Transverse colon (tissue), 4 donors: ENCODE measurements at places on chromosomes 4 and X.

DNA sequence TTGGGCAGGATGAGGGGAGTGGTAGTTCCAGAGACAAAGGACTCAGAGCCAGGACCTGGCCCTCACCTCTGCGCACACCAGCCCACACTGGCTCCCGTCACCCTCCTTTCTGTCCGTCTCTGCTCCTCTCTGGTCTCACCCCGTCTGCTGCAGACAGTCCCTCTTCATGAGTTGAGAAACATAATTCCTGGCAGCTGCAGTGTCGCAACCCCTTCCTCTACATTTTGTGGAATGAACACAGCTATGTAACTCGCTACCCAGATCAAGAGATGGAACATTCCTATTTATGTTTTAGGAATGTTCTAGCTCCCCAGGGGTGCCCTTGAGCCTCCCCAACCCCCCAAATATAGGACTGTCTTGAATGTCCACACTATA is 59.3 kb downstream of the SHROOM2 start:
- DNase-seq, result no peak

GRCh38 chr4:119471259-119471658 is 149.3 kb upstream of the FABP2 start:
- no peak for DNase-seq

DNA sequence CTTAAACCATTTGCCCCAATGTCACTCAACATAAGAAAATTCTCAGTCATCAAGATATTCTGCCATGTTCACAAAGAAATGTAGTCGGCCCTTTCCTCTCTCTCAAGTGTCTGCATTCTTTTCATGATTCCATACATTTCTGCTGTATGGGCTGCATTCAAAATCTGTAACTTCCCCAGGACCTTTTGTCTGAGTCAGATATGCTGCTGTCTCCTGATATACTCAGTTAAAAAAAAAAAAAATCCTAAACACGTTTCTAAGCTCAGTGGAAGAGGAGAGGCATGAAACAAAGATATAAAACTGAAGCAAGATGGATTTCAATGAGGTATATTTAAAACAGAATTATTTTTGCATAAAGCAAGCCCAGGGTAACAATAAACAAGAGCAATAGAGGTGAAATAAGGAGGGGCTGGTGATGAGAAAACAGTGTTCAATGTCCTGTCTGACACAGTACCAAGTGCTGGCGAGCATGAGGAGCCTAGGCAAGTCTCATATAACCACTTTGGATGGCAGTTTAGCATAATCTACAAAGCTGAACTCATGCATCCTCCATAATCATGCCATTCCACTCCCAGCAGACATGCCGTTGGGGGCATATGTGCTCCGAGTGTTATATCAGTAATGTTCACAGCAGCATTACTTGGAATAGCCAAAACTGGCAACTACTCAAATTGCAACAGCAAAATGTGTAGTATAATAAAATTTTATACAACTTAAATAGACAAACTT is 76.7 kb downstream of the MANBA start:
- DNase-seq, result no peak

DNA sequence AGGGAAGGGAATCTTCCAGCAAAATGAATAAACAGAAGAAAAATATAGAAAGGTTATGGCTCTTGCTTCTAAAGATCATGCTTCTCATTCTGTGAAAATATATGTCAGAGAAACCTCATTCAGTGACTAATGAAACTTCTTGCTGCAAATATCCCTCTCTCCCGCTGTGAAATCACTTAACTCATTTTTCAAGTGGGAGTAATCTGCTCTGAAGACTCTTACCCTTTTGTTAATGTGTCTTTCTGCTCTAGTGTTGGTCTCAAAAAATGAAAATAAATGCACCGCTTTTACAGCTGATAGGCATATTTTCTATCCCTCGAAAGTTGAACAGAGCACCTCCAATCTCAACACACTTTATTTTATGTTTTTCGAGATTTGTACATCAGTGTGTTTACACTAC is 252.3 kb downstream of the NLGN4X start:
- DNase-seq, result no peak

DNA sequence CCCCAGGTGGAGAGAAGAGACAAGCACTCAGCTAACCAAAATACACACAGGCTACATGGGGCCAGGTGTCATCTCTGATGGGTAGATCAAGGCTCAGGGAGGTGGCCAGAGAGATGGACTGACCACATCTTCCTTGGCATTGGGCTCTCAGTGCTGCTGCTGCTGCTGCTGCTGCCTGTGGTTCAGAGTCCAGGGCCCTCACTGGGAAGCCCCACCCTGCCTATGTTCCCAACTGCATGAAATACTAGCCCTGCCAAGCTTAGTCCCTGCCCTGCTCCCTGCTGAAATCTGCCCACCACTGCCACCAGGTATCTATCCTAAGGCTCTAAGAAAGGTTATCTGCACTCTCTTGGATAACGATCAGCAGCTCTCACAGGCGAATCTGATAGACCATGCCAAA is 118.7 kb downstream of the EFHC2 start:
- DNase-seq, result peak; percentile 33

DNA sequence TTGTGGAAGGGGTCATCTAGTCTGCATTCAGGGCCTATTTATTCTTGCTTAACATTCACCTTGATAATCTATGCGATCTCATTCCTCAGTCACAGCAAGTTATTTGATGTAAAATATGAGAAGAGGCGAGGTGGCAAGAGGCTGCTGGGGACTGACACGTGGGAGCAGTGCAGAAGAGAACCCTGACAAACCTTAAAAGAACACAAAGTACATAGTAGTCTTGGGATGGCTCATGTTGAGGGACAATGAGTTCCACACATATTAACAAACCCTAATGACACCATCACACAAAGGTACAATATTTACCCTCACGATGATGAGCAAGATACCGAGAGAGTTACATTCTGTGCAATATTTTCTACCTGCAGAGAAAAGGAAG is 57.5 kb downstream of the MAML3 start:
- no peak for DNase-seq

DNA sequence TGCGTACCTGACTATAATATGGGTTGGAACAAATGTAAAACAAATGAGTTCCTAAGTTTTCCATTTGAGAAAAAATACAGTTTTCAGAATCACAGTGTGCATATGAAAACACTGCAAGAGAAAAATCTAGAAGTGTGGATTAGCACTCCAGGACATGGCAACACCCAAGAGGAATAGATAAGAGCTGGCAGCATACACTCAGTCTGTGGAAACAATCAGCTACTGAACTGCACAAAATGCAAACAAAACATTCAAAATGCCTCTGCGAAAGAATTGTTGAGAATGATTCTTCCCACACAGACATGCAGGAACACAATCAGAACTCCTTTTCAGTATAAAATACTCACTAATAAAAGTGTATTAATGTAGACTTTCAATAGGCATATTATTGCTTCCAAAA is 39.9 kb downstream of the ATP8A1 start:
- no peak for DNase-seq

- DNase-seq, result no peak
These were observed 77.6 kb upstream of the PCDH18 start for GRCh38 chr4:137609718-137610430.

DNA sequence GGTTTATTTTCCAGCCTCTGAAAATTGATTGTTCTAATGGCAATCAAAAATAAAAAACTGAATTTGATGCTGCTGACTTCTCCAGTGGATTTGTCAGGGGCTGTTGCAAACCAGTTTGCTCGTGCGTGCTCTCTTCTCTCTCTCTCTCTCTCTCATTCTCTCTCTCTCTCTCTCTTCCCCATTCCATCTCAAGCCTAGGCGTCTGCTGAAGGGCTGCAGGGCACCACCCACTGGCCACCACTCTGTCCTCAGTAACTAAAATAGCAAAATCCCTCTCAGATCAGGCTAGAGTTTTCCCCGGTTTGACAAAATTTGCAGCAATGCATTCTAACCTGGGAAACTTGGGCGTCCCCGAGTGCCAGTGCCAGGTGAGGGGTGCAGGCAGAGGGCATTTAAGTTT is 19.4 kb downstream of the NKX6-1 start:
- DNase-seq, result no peak

- no peak for DNase-seq
These were observed 34.6 kb upstream of the CPLX1 start for GRCh38 chr4:860561-860960.

DNA sequence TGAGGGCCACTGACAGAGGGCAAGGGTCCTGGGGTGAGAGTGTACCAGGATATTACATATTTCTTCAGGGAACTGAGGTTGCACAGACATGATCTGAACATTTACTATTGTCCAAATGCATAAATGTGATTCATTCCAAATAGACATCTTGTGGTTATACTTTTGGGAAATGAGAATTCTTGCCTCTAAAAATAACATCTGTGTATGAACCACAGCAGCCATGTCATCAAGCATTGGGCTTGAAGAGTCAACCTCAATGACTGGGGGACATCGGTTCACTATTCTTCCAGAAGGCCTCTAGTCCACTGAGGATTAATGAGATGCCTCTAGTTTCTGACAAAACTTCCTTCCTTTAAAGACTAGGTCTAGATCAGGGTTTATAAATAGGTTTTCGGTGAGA is 193.1 kb upstream of the GPC4 start:
- no peak for DNase-seq

DNA sequence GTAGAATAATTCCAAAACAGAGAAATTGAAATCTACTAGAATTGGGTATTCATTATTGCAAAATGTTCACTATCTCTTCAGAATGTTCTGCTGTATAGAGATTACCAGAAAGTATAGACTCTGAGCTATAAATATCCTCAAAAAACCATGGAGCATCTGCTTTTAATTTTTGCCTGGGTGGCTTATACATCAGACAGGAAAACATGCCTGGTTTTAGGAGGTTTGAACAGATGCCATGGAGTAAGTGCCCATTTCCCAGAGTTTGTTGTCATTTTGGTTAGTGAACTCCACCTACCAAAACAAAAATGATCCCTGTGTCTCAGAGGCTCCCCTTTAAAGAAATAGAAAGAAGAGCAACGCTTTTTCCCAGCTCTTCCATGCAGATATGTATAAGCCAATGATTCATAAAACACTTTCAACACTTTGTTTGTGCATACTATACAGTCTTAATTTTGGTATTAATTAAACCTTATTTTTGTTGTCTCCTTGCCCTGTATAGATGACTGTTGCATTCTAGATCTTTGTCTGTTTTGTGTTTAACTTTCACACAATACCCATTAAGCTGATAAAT is 68.7 kb downstream of the MEPE start:
- DNase-seq, result no peak

DNA sequence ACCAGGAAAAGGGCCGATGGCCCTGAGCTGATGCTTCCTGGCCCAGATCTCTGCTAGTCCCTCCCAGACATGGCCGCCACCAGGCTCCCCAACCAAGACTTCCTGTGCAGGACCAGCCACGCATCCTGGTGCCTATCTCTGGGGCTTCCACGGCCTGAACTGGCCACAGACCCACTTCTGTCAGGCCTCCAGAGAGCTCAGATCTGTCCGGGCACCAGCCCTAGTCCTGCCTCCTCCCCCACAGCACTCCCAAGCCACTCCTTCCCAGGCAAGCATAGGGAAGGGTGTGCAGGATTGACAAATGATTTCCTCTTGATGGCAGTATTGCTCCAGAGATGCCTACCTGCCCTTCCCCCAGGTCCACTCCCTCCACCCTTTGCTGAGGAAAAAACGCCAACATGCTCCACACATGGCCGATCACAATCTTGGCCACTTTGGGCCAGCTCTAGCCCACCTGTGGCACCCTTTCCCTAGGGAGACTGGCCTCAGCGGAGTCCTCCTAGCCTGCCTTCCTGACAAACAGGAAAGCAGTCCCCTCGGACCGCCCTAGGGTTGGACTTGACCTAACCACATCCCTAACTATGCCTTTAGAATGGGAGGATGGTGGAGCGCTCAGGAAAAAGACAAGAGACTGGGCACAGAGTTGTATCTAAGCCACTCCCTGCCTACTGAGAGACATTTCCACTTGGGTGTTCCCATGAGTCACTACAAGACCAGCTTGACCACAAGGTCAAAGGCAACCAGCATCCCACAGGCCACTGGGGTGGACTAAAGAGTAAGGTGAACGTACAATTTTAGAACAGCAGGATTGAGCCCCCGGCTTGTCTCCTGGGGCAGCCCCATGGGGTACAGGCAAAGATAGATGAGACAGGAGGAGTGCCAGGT is 277.5 kb upstream of the AGTR2 start:
- DNase-seq, result peak; percentile 81

DNA sequence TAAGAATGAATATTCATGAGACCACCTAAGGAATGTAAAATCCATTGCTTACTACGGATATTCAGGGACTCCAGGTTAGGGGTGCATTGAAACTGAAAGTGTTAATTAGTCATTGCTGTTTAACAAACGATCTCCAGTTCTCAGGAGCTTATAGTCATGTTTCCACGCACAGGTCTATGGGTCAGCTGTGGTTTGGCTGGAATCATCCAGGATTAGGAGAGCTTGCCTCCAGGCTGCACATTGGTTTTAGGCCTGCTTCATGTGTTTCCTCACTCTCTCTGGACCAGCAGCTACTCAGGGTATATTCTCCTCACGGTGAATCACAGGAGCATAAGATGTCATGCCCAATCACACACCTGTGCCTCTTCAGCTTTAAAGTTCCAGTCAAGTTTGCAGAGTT is 98.9 kb downstream of the ATXN3L start:
- DNase-seq, result no peak

DNA sequence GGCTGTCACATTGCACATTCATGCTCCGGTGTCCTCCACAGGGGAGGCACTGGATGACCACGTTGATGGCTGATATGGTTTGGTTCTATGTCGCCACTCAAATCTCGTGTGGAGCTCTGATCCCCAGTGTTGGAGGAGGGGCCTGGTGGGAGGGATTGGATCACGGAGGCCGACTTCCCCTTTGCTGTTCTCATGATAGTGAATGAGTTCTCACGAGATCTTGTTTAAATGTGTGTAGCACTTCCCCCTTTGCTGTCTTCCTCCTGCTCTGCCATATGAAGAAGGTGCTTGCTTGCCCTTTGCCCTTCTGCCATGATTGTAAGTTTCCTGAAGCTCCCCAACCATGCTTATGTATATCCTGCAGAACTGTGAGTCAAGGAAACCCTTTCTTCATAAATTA is 22.3 kb upstream of the NAT8L start:
- peak; percentile 66 for DNase-seq
